ENCODE measurements at places on chromosomes 7 and 10.

DNA sequence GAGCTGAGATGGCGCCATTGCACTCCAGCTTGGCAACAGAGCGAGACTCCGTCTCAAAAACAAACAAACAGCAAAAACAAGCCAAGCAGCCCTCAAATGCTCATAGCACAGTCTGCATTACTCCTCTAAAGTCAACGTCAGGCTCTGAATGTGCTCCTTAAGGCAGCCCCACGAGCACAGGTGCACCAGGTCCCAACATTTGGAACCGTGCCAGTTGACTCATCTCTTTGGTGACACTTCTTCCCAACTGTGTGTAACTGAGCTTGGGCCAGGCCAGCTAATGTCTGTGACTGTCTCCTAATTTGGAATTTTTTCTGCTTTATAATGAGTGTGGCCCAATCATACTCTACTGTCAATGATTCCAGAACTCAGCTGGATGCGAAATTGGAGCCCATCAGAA, 66.3 kb upstream of the EFCAB10 start:
- no peak for DNase-seq

GRCh38 chr7:960269-960871, 5.9 kb upstream of the ADAP1 start:
- DNase-seq = no peak

- DNase-seq = no peak
These were observed 38.7 kb upstream of the KIAA1217 start for GRCh38 chr10:24170199-24170598.

DNA sequence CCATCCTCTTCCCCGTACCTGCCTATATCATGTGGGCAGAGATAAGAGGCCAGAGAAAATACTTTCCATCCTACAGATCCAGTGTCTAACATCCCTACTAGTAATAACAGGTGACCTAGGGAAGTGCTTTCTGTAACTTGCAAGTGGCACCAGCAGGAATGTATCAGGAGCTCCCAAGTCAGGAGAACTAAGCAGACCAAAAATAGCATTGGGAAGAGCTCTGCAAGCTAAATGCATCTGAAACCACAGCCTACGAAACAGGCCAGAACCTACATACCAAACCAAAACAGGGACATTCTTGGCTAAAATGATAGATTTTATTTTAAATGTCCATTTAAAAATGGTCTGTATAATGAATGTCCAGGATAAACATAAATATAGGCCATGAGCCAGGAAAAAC, 680.8 kb downstream of the PHTF2 start:
- DNase-seq = no peak
